ENCODE measurements at places on chromosomes 3 and 15.

DNA sequence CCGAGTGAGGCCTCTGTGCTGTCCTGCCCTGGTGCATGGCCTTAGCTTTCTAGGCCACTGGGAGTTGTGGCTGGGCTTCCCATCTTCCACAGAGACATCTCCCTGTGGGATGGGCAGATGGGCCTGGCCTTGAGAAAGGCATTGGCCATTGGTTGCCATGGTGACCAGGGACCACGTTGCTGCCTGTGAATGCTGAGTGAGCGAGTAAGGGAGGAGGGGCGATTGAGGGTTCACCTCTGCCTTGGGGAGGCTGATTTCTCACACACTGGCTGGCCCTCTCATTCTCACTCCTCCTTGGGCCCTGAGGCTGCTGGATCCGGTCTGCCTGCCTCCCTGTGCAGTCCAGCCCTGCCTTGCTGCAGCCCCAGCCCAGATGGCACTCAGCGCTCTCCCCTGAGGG is 26.4 kb upstream of the DOCK3 start:
- no peak for DNase-seq

GRCh38 chr15:29765898-29766527 is 56.3 kb downstream of the TJP1 start:
- DNase-seq = no peak

DNA sequence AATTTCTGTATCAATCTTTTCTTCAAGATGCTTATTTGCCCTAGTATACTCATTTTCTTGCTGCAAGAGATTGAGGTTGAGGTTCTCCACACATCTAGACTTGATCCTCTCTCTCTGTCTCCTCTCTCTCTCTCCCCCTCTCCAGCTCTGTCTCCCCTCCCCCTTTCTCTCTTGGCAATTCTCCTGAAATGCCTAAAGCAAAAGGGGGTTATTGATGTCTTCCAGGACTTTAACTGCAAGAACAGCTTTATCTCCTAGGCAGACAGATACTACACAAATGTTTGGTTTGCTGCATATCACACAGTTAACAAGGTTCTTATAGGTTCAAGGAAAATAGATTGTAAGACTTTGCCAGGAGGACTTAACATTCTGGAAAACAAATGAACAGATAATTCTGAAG is 52.1 kb downstream of the TMEM212 start:
- no peak for DNase-seq

DNA sequence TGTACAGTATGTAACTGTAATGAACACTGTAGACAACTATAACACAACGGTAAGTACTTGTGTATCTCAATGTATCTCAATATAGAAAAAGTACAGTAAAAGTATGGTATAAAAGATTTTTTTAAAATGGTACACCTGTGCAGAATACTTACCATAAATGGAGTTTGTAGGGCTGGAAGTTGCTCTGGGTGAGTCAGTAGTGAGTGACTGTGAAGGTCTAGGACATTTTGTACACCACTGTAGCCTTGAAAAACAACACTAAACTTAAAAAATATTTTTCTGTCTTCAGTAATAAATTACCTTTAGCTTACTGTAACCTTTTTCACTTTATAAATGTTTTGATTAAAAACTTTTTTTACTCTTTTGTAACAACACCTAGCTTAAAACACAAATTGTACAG is 142.9 kb downstream of the ATG7 start:
- DNase-seq = no peak

DNA sequence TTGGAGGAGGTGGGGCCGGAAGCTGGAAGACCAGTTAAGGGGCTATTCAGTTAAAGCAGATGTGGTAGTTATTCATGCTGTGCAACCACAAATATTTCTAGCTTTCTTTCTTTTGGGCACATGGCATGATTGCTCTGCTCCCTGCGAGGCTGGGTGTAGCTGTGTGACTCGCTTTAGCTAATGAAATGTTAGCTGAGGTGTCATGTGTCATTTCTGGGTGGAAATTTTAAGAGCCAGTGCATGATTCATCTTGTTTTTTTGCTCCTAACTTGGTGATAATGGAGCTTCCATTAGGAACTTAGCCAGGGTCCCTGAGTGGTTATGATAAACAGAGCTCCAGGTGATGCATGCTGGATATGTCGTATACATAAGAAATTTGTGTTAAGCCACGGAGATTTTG is 300.6 kb downstream of the SATB1 start:
- DNase-seq = no peak

- DNase-seq = no peak
These were observed 94.2 kb upstream of the BCL6 start for GRCh38 chr3:187839422-187839821.

DNA sequence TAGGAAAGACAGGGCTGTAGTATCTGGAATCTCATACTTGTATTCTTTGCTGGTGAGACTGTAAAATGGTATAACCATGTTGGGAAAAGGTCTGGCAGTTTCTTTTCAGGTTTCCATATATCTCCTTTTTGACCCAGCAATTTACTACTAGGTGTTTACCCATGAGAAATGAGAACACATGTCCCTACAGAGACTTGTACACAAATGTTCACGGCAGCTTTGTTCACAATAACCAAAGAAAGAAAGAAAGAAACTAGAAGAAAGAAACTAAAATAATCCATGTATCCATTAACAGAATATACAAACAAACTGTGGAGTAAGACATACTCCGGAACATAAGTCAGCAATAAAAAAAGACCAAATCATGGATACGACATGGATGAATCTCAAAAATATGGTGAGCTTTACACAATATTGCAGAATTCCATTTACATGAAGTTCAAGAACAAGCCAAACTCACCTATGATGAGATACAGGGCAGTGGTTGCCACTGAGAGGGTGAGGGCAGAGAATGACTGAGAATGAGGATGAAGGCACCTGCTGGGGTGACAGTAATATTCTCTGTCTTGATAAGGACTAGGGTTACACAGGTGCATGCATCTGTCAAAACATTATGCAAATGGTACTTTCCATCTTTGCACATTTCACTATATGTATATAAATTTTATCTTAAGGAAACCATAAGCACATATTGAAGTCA is 2.7 kb downstream of the RFTN1 start:
- DNase-seq = peak; percentile 29

DNA sequence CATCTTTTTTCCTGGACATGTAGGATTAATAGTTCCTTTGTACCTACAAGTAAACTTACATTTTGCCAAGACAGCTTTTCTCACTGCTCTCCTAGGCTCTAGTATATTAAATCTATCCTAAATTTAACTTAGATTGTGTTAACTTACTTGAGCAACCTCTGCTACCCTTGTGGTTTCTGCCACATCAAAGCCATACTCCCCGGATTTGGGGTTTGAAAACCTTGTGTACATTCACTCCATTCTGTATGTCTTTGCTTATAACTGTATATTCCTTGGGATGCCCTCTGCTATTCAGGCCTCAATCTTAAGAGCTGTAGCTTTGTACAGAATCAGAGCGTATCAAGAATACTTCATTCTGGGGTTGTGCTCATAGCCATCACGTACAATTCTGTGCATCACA is 60.4 kb downstream of the ARIH1 start:
- no peak for DNase-seq

GRCh38 chr15:63277893-63278456 is 570 bp downstream of the APH1B start:
- DNase-seq = peak; percentile 79

DNA sequence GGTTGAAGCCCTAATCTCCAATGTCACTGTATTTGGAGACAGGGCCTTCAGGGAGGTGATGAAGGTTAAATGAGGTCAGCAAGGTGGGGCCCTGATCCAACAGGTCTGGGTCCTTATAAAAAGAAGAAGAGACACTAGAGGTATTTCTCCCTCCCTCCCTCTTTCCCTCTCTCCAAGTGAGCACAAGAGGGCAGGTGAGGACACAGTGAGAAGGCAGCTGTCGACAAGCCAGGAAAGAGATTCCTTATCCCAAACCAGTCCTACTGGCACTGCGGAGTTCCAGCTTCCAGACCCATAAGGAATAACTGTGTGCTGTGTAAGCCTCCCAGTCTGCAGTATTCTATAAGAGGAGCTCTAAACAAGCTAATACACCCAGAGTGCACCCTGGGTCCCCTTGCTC is 134.7 kb downstream of the ADAMTS17 start:
- no peak for DNase-seq

GRCh38 chr3:58657036-58657520 is 9.5 kb downstream of the FAM3D start:
- DNase-seq = no peak

- no peak for DNase-seq
These were observed 630.9 kb upstream of the TBL1XR1 start for GRCh38 chr3:177828208-177828565.

DNA sequence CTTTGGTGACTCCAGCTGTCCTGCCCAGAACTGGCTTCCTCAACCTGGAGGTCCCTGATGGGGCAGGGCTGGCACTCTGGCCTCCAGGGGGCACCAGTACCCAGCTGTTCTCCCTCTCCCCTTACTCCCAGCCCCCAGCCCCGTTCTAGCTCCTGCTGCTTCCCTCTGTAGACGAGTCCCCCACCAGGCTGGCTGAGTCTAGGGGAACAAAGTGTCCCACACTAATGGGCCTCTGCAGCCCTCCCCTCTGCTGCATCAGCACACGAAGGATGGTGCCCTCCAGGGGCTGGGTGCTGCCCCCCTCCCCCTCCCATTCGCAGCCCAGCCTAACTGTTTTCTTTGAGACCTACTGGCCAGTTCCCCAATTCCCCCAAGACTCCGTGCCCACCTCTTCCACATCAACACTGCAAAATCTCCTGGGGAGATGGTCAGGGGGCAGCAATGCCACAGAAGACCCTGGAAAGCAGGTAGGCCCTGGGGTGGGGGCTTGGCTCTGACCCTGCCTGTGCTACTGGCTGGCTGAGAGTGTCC is 4.2 kb downstream of the RHCG start:
- peak; percentile 63 for DNase-seq

DNA sequence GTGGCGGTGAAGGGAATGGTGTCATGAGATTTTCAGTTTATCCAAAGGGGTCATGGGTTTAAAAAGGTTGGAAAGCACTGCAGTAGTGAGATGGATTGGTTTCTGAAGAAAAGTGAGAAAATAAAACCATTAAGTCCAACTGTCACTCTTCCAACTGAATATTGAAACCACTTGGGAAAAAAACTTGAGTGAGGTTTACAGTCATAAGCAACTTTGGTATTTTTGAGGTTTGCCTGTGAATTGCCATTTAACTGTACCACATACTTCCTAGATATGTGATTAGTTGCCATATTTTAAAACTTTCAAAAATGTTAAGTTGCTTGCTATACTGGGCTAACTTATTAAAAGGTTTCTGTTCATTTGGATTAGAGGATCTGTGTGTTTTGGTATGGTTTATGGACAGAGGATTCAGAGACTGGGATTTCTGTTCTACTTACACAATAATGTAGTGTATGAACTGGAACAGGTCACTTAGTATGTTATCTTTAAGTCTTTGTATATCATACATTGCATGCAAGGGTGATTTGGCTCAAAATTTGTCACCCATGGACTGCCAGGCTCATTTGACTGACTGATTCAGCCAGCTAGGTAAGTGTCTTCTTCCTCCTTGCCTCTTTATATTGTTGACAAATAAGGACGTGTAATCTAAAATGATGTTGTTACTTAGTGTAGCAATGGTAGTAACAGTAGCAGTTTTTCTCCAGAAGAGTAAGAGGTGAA is 201.4 kb upstream of the EOMES start:
- no peak for DNase-seq

GRCh38 chr3:167116120-167116922 is 263.8 kb downstream of the ZBBX start:
- no peak for DNase-seq

GRCh38 chr3:177263615-177264368 is 66.5 kb upstream of the TBL1XR1 start:
- no peak for DNase-seq

- no peak for DNase-seq
These were observed 103.4 kb downstream of the SNRPN start for GRCh38 chr15:25058080-25058785.

DNA sequence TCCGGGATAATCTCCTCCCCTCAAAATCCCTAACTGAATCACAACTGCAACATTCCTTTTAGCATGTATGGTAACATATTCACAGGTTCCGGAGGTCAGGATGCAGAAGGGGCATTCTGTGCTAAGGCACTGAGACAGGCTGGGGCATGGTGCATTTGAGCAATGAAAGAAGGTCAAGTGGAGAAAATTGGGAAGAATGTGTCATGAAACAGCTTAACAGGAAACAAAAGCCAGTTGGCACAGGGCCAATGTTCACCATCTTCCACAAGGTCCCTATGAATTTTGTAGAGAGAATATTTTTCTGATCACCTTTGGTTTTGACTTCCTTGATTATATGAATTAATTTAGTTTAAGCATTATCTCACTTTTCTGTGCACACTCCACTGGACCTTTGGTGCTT is 587.7 kb upstream of the NR2F2 start:
- DNase-seq = no peak

GRCh38 chr3:51102396-51102795 is 282.7 kb upstream of the MANF start:
- no peak for DNase-seq

GRCh38 chr3:174153871-174154270 is 705.3 kb upstream of the NAALADL2 start:
- DNase-seq = no peak

GRCh38 chr3:150472421-150472820 is 64.3 kb downstream of the TSC22D2 start:
- DNase-seq = no peak

GRCh38 chr3:186239321-186239720 is 122.7 kb downstream of the DGKG start:
- peak; percentile 84 for DNase-seq

All from NCI-H526 (cell line).